ENCODE measurements at places on chromosomes 12 and 14.

- DNase-seq: no peak
These were observed 93.5 kb downstream of the SMOC1 start for GRCh38 chr14:69972755-69973154.

DNA sequence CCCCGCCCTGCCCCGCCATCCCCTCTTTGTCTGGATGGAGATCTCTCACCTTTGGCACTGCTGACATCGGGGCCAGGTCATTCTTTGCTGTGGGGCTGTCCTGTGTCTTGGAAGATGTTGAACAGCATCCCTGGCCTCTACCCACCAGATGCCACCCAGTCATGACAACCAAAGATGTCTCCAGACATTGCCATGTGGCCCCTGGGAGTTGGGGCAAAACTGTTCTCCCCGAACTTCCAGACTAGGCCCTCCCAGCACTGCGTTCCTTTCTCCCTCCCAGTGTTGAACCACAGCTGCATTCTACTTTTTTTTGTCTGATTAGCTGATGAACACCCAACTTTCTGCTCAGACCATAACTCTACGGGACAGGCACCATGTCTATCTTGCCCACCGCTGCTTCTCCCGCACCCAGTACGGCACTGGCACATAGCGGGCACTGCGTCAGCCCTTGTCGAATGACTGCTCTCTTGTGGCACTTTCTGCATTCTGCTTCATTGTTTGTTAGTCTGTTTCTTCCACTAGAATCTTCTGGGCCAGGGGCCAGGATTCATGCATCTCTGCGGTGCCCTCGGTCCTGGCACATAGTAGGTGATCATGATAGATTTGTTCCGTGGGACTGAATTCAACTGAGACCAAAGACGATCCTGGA, 13.1 kb upstream of the MYL2 start:
- DNase-seq: peak; percentile 39

DNA sequence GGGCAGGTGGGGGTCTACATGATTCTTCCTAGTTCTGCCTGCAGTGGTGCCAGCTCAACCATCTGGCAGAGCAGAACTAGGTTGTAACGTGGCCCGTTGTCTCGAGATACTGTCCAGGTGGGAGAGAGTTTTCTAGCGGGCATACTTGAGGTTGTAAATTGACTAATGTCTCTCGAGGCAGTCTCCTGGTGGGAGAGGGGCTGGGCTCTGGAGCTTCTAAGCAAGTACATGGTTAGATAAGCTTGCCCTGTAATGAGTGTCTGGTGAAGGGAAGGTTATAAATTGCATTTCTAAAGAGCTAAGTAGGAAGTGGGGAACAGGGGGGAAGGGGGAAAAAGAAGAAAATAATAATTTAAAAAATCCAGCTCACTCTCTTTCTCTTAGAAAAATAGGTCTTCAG, 18.1 kb downstream of the BDKRB1 start:
- no peak for DNase-seq

DNA sequence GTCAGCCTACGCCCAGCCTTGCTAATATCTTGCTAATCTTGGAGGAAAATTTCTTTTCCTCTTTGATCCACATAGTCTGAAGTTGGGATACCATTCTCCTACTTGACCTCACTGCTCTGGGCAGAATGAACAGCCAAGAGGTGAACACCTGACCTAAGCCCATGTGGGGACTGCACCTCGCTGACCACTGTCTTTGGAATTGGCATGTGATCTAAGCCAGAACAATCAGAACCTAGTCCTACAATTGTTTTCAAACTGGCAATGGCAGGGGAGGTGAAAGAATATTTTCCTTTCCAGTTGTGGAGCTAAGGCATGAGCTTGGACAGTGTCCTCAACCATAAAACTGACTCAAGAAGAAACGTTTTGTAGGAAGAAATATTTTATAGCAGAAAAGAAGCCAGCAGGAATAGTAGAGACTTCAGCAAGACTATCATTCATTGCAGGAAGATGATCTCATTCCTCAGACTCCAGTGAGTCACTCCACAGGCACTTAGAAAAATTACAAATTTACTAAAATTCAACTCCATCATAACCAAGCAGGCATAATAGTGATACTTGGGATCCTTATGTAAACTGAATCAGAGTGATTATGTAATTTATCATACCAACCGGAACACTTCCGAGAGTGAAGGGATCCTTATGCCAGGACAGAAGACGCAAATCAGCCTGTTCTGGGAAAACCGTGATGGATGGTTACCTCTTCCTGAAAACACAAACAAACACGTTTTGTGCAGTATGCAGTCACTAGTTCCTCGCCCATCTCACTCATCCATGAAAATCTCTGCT, 14.7 kb downstream of the PTPRO start:
- no peak for DNase-seq

DNA sequence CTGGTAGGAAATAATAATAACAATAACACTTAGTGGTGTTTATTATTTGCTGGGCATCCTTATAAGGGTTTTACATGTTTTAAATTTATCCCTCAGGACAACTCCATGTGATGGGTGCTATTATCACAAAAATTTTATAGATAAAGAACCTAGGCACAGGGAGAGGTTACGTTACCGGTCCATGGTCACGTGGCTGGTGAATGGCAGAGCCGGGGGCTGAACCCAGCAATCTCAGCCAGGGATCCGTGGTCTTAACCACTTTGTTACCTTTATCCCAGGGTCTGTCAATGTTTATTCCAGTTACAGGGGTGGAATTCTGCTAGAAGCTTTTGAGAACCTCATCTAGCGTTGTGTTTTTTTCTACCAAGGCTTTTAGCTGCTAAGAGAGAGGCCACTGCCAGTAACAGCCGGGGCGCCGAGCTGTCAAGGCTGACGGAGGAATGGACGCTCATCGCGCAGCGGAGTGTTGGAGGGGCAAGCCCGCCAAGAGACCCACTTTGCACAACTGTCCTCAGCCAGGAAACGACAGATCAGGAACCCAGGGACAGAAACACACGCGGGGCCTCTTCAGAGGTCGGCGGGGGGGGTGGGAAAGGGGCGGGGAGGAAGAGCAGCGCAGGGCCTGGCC, 418 bp downstream of the AMN1 start:
- DNase-seq: no peak

DNA sequence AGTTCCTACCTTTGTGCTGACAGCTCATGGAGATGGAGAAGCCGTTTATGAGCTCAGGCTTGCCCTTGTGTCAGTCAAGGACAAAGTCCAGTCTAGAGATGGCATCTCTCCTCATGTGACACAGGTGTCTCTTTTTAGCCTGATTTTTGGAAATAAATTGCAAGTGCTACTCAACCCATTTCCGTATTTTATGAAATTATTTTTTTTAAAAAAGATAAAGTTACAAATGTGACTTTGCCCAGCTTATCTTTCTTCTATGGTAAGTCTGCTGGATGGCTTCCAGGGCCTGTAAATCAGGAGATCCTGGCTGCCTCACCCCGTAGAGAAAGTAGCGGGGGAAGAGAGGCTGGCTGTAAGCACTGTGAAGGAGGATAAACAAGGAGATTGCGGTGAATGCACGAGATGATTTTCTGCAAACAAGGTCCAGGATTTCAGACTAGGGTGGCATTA, 169.7 kb downstream of the MYRFL start:
- DNase-seq: no peak

- peak; percentile 78 for DNase-seq
These were observed 1.1 kb downstream of the IPO8 start for GRCh38 chr12:30694412-30695198.

DNA sequence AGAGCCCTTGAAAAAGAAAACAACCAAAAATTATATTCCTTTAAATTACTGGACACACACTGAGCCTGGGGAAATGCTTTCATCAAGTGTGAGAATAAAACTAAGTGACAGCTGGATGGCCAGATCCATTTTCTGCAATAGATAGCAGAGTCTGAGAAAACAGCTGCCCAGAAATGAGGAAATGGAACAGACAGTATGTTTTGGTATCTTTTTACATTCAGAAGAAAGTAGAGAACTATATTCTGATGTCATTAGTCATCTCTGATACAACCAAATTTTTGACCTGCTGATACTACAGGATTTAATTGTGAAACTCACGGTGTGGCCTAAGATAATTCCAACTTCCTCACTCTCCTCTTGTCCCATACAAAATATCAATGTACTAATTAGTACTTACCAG, 78.2 kb downstream of the HMGA2 start:
- no peak for DNase-seq

DNA sequence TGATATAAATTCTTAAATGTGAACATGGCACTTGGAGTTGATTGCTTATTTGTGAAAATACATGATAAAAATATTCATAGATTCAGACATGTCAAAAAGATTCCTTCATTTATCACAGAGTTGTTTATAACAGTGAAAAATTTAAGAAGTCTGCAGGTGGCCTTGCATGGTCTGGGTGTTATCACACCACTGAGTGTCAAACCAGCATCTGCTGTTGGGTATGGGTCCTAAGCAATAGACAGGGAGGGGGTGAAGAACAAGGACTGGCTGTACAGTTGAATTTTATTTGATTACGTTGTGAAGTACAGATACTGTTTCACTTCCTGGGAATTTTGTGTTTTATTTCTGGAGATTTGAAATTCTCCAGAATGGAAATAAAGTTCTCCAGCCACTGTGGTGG, 180.4 kb upstream of the HIF1A start:
- no peak for DNase-seq

- DNase-seq: no peak
These were observed 46.5 kb downstream of the IFT81 start for GRCh38 chr12:110170535-110171185.

- DNase-seq: no peak
These were observed 19.6 kb downstream of the ASB2 start for GRCh38 chr14:93956514-93957332.

- no peak for DNase-seq
These were observed 83.2 kb downstream of the ITPK1 start for GRCh38 chr14:93032421-93032936.

- no peak for DNase-seq
These were observed 1.8 kb upstream of the WNK1 start for GRCh38 chr12:750366-751191.

DNA sequence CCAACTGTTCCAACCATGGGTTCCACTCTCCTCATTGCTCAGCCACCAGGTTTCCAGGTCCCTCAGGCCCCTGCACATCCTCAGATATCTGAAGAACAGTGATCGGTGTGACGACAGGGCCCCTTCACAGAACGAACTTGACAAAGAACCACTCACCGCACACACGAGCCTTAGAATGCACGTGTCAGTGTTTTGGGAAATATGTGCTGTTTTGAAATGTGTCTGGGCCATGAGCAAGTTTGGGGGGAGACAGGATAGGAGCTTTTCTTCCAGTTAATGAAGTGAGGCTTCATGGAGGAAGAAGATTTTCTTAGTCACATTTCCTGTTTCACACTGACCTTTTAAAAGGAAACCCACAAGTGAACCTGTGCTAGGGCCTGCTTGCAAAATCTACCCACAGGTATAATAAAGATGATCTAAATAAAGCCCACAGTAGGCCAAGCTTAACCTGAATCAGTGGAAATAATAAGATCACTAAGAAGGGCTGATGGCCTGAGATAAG, 58.6 kb downstream of the ZFP36L1 start:
- DNase-seq: no peak

DNA sequence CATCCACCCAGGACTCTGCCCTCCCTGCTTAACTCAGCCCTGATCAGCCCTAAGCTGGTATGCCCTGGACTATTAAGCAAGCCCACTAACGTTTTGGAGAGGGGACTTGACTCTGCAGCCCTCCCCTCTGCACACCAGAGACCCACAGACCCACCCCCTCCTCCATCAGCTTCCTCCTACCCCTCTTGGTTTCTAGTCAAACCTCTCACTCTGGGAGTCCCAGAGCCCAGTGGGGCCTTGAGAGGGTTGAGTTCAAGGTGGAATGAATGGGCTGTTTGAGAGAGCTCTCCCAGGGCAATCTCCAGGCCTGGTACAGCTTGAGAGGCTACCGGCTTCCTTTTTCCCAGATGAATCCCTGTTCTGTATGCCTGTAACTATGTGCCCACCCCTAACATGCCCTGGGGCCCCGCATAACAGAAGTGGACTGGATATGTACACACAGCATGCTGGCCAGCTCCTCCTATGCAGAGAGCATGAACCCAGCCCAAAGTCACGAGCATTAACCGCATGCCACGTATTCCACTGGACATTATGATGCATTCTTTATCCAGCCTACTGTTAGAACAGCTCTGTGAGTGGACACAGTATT, 43.6 kb downstream of the IRF2BPL start:
- DNase-seq: no peak

Data from upper lobe of right lung (tissue), 1 donor.